GM18507 (cell line): ENCODE measurements at places on chromosomes 2 and 18.

DNA sequence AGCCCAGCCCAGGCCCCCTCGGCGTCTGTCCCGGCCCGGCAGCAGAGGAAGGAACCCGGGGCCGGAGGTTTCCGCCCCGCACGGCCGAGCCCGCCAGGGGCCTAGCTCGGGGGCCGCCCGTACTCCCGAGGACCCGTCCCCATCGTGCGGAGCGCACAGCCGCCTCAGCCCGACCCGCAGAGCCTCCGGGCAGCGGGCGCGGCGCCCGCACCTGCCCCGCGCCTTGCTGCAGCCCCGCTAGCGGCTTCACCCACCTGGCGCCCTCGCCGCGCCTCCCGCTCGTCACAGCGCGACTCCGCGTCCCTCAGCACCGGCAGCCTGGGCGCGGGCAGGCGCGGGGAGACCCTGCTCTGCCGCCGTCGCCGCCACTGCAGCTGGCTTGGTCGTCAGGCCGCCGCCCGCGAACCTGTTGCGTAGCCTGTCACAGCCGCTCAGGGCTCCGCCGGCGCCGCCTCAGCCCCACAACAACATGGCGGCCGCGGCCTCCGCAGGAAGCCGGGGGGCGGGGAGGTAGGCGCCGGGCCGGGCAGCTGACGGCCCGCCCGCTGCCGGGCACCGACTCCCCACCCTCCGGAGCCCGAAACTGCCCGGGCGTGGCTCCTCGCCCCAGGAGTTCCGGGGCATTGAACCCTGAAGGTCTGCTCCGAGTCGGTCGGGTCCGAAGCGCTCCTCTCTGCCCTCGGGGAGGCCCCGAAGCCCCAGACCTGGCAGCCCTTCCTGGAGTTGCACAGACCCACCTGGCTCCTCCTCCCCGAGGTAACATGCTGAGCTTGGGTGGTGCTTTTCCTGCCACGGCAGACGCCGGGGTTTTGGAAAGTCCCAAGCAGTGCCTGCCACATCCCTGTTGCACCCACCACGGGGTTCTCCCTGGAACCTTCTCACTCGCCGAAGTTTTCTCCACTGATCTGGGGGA lies at the start of gene ITSN2:
TSS of gene ITSN2 (minus strand) at position 487 of the 913 bp plus-strand sequence. CDS start 32,454 bp downstream, outside the sequence.
- peak; percentile 71 for DNase-seq

- no peak for DNase-seq
Observed at GRCh38 chr2:140975237-140975636, 1155.6 kb downstream of the LRP1B start.

DNA sequence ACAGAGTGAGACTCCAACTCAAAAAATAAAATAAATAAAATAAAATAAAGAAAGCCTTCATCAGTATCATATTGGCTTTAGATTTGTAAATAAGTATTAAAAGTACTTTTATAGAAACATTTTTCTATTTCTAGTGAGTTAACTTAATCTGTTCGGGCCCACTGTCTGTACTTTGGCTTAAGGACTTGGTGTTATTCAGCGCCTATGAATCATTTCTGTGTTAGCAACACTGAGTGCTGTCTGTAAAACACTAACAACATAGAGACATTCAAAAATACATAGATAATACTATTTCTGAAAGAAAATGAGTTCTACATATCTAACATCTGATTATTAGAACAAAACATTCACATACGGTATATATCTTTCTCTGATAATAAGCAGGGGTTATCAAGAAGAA lies 221.5 kb upstream of the CDH19 start:
- no peak for DNase-seq

- DNase-seq: no peak
Observed at GRCh38 chr18:48028696-48029095, 98.2 kb upstream of the SMAD2 start.

DNA sequence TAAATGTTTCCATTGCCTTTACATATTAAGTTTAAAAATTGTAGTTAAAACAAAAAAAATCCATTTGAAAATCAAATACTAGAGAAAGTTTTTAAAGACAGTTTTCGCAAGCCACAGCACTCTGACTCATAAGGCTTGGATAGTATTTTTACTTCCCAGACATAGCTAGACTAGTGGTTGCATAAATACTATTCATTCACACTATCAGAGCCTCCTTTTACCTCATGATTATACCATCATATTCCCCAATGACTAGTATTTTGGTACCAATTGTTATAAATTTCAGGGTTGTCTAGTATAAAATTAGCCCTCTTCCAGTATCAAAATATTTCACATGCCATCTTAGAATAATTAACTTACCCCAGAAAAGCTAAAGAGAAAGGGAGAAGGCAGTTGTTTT lies 393.5 kb downstream of the ERBB4 start:
- DNase-seq: no peak

DNA sequence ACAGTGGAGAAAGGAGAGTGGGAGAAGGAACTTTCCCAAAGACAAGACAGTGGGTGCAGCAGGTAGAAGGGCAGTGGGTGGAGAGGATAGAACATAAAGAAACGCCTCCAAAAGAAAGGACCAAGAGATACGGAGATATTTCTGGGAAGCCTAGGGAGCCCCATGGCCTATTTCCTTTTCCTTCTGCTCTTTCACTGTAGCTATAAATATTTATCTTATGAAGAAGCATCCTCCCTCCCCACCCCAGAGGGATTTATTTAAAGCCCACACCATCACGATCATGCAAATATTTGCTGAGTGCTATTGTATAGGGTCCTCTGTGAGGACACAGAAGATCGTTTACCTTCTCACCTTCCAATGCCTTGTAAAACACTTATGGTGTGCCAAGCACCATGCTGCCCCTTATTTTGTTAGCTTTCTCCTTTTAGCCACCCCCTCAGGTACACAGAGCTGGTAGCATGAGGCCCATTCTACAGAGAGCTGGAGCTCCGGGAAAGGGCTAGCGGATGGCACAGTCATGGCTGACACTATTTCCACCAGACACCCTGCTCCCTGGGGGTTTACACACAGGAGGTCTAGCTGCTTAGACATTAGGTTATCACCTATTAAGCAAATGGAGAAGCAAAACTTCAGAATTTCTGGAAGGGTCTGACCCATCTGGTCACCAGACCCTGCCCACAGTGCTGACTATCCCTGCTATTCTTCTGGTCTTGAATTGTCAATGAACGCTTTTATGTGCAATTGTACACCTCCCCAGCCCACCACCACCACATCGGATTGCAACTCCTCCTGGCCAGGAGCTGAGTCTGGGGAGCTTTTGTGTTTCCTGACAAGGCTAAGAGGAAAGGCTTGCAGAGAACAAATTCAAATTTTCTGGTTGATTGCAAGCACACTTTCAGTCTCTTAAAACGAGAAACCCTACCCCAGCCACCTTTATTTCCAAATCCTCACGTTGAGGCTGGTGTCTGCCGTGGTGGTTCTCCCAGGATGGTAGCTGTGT lies 91.8 kb upstream of the KLF7 start:
- DNase-seq: no peak

DNA sequence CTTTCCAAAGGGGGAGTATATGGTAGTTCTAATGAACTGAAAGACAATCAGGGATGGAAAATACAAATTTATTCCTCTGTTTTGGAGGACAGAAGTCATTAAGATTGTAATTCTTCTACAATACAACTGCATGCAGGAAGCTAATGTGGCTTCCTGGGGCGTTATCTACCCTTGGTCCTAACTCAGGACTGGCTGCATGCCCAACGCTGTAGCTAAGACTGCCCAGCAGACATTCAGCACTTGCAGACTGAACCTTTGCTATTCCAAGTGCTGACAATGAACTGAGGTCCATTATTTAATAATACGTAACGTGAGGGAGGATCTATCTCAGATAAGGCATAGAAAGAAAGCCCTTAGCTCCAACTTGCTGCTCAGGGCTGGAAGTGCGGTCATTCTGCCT lies 53.2 kb downstream of the ZAP70 start:
- DNase-seq: no peak

DNA sequence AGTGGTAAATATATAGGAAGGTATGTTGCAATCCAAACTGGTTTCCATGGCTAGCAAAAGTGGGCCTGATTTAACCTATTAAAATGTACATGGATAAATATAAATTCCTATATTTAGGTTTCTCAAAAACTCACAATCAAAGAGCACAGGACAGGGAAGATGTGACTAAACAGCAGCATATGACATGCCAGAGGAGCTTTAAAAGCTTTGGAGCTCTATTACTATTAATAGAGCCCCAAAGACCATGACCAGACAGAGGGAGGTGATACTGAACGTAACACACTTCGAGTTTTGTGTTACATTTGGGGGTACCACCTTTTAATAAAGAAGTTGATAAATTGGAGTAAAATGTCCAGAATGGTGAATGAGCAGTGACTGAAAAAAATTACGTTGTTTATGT lies 179.5 kb upstream of the SLC14A2 start:
- DNase-seq: no peak

DNA sequence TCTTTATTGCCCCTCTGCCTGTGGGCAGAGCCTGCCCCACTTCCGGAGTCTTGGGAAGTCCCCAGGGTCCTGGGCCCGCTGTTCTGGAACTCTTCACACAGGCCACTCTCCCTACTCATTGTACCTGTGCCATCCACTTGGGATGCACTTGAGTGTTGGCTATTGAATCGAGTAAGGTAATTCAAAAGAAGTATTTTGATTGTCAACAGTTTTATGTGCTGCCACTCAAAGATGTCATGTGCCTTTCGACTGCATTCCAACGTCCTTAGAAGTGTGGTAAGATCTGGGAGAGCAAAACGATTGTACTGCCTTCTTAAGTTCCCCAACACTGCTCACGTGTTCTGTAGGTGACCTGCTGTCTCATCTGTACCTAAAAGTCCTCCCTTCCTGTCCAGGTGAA lies 77.0 kb upstream of the SMIM21 start:
- DNase-seq: no peak

DNA sequence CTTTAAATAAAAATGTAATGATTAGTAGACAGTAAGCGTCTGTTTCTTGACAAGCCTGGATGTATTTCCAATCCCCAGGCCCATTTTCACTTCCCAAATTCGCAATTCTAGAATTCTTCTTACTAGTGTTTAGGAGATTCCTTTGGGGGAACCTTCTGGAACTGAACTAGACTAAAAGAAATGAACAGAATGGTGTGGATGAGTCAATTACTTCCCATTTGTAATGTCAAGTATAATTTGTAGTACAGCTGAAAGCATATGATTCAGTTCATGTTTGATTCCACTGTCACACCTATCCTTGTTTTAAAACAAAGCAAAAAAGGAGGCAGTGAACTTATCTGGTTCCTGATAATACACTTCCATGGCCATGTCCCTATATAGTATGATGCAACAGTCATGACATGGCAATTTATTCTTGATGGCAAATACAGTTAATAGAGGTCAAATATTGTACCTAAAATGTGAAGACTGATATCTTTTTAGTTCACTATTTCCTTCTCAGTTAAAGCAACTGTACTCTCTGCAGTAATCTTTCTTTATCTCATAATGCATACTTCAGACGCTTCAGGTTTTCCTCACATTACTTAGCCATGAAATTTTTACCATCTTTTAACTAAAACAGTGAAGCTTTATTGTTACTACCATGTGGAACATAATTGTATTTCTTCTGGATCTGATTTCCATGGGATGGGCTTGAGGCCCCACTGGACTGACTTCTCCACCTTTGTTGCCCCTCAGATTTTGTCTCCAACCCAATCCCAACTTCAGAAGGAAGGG lies 2.0 kb downstream of the IDH1 start:
- DNase-seq: no peak

DNA sequence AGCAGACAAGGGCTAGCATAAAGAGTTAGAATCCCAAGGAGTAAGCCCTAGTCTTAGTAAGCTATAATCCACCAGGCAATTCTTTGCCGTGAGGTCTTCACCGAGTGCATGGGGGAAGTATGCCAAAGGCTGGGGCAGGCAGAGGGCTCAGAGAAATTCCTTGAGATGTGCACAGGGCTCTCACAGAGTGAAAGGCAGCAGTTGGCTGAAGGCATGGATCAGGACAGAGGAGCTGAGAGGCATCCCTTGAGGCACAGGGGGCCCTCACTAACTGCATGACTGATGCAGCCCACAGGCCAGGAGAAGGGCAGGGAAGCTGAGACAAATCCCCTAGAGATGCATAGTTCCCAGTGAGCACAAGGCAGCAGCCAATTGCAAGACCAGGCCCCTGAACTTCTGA lies 34.1 kb downstream of the PTH2R start:
- DNase-seq: no peak

- DNase-seq: no peak
Observed at GRCh38 chr2:75003276-75003675, 44.8 kb downstream of the POLE4 start.

GRCh38 chr2:155689791-155690190 lies 642.7 kb downstream of the NR4A2 start:
- no peak for DNase-seq

- no peak for DNase-seq
Observed at GRCh38 chr2:134836986-134837385, 1.4 kb upstream of the ACMSD start.

DNA sequence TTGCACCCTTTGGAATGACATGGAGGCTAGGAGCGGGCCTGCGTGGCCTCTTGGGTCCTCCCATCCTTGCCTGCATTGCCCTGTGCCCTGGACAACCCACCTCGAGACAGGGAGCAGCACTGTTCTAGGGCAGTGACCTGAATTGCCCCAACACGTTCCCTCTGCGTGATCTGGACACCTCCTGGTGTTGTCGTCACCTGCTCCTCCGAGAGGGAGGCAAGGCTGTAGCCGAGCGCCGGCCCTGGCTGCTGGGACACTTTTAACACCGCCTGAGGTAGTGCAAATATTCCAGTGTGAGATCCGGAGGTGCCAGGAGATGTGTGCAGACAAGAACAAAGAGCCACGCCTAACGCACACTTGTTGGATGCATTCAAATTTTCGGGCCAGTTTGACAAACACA lies 131.5 kb downstream of the SMAD7 start:
- no peak for DNase-seq

DNA sequence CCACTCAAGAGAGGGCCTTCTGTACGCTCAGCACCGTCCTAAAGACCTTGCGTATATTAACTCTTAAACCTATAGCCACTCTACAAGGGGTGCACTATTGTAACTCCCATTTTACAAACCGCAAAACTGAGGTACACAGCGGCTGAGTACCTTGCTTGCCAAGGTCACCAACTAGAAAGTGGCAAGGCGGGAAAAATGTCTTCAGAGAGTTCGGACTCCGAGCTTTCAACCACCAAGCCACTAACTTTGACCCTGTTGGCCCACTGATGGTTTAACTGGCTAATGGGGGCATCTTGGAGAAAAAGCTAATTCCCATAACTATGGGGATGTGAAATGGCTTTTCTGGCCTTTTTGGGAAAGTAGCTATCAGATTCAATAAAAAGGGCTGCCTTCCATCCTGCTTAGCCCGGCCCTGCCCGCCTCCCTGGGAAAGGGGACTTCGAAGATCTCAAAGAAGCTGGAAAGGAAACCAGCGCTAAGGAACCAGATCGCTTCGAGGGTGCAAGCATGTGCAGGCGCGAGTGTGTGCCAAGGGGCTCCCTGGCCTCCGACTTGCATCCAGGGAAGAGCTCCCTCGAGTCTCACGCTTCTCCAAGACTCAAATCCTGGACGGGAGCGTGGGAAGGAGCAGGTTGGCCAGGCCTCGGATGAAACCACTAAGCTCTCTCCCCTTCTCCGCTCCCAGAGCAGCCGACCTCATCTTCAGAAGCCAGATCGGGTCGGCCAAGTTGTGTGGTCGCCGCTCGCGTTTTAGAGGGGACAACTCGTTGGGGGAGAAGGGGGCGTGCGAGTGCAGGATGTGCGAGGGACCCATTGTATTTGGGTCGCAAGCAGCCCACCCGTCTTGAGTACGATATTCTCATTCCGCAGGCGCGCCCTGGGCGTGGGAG lies 2.2 kb upstream of the SP5 start:
- no peak for DNase-seq
